ENCODE measurements at places on chromosomes 11 and 22. TPM values are rescaled to one million over a fixed set of nuclear protein-coding genes. Genes with fewer than 3 reads are reported as not detected.

DNA sequence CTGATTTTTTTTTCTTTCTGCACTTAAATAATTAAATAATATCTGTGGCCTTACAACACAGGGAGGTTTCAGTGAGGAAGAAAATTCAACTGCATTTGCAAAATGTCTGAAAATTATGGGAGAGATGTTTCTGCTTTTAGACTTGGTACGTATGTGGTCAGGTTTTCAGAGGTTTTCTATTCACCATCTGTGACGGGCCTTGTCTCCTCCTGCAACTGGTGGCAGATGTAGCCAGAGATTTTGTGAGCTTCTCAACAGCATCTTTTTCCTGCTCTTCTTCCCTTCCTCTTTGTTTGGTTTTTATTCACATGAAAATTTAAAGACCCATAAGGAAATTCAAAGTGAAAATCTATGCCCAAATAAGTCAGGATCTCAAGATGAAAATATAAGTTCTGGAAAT is 38.3 kb downstream of the ZBTB16 start:
- no peak for DNase-seq

DNA sequence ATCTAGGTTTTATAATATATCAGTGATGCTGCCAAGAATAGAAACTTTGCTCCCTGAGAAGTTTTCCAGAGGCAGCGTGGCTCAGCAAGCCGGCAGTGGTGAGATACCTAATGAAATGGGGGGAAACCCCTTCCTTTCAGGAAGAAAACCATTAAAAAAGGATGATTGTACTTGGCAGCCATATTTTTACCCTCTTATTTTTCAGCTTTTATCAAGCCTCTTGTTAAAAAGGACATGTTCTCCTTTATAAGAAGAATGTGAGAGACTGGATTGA is 9.0 kb upstream of the ME3 start:
- DNase-seq, result no peak

DNA sequence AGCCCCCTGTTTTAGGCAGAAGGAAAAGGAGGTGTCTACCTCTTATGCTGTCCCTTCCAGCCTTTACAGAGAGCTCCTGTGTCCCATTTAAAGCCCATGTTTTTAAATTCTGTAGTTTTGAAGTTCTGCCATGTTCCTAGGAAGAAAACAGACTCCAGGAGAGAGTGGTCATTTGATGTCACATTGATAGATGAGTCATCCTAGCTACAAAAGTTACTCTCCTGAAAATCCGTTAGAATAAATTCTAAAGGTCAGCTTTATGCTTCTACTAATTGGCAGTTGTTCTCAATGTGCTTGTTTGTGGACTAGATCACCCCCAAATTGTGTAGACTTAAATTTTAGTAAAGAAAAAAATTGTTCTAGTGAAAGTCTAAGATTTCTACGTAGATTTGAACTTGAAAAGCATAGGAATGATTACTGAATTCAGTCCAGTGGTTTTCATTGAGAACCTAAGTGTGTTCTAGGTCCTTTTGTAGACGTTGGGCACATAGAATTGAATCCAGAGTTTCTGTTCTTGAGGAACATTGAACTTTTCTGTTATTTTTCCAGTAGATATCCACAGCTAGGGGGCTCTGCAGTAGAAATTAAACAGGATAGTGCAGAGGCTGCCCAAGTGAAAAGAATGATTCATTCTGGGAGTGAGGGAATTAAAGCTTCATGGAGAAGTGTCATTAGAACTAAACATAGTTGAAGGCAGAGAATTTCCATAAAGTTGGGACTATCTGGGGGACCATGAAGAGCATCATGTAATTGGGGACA is 140.6 kb upstream of the RASSF10 start:
- DNase-seq, result no peak

- DNase-seq, result no peak
Measured at GRCh38 chr11:62719302-62719978, 7.8 kb downstream of the HNRNPUL2 start.

DNA sequence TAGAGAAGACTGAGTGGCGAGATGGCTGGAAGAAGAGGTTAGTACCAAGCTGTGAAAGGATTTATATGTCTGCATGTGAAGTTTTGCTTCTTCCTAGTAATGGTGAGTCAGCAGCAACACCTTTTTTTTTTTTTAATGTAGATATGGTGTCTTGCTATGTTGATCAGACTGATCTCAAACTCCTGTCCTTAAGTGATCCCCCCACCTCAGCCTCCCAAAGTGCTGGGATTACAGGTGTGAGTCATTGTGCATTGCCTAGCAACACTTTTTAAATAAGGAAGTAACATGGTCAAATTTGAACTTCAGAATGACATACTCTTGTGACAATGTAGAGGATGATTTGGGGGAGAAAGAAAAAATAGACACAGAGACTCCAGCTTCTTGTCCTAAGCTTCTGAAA is 6.5 kb upstream of the CSTPP1 start:
- DNase-seq, result no peak

- DNase-seq, result peak; percentile 14
Measured at GRCh38 chr22:31092161-31092560, 11.0 kb downstream of the SMTN start.

DNA sequence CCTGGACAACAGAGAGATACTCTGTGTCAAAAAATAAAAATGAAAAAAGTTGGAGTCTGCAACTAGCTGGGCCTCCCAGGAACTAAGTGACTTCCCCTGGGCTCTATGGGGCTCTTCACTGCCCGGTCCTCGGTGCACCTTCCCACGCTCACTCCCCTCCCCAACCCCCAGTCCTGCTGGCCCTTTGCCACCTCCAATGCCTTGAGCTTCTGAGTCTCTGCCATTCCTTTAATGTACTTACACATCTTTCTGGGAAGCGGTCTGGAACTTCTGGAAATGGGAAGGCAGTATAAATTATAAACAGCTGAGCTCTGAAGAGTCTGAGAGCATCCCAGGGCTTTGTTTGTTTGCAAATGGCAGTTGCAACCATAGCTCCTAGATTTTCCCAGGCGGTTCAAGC is 5.9 kb upstream of the BATF2 start:
- DNase-seq, result no peak

- DNase-seq, result no peak
Measured at GRCh38 chr11:34308913-34309585, 48.8 kb downstream of the ABTB2 start.

- DNase-seq, result no peak
Measured at GRCh38 chr11:61089806-61090491, 12.3 kb upstream of the CD5 start.

- DNase-seq, result no peak
Measured at GRCh38 chr11:75298191-75298975, 53.1 kb downstream of the ARRB1 start.

The MOV10L1 gene
- total RNA-seq, result 3.3 TPM

The IGSF9B gene
- 6.9 TPM for total RNA-seq

The GRAP2 gene
- 5.3 TPM for total RNA-seq

The CREB3L1 gene
- total RNA-seq, result 0.41 TPM

All from frontal cortex (tissue), 4 donors.